ENCODE measurements at places on chromosomes 12 and 14.

- peak; percentile 87 for DNase-seq
Measured at GRCh38 chr12:674272-674781, 11.1 kb upstream of the NINJ2 start.

- DNase-seq = no peak
Measured at GRCh38 chr12:47712171-47712570, 6.3 kb upstream of the RPAP3 start.

GRCh38 chr12:116306506-116306905, 29.0 kb upstream of the MED13L start:
- no peak for DNase-seq

GRCh38 chr12:119082016-119082415, 96.7 kb upstream of the HSPB8 start:
- no peak for DNase-seq

- DNase-seq = no peak
Measured at GRCh38 chr12:50641566-50641965, 122.3 kb upstream of the ATF1 start.

DNA sequence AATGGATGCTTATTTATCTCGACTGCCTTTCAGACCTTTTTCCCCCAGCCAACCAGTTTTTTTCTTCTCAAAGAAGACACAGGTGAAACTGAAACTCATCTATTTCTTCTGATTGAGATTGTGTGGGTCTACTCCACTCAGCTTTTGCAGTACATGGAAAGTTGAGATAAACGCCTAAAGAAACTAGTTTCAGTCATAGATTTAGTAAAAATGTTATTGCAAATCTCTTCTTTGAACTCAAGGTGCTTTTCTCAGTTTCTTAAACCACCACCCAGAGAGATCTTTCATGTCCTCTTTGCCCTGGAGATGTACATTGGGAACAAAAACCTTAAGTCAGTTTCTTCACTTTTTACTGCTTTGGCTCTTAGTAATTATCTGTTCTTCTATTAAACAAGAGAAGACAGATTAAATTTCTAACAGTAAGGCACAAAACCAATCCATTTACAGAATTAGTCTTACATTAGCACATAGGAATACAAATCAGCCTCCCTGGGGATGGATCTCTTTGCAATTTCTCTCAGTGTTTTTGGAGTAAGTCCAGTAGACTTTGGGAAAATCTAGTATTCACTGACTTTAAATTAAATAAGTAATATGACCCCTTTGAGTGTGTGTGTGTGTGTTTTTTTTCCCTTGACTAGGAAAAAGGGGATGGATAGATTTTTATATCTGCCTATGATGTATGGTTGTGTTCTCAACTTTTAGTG, 11.6 kb downstream of the FBXW8 start:
- no peak for DNase-seq

- no peak for DNase-seq
Measured at GRCh38 chr14:69904246-69904645, 25.0 kb downstream of the SMOC1 start.

GRCh38 chr12:63985945-63986344, 141.4 kb downstream of the SRGAP1 start:
- DNase-seq = no peak

DNA sequence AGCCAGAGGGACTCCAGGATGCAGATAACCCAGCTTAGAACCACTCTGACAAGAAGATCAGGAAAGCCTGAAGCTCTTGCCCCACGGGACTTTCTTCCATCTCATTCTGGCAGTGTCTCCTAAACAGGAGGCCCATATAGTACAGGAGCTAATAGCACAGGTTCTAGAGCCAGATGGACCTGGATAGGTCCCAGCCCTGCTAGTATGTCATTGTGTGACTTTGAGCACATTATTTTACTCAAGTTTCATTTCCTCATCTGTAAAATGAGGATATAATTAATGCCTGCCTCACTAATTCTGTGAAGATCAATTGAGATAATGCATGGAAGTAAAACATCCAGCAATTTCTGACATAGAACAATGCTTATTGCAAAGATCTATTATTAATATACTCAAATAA, 66.5 kb upstream of the GZMB start:
- DNase-seq = no peak

DNA sequence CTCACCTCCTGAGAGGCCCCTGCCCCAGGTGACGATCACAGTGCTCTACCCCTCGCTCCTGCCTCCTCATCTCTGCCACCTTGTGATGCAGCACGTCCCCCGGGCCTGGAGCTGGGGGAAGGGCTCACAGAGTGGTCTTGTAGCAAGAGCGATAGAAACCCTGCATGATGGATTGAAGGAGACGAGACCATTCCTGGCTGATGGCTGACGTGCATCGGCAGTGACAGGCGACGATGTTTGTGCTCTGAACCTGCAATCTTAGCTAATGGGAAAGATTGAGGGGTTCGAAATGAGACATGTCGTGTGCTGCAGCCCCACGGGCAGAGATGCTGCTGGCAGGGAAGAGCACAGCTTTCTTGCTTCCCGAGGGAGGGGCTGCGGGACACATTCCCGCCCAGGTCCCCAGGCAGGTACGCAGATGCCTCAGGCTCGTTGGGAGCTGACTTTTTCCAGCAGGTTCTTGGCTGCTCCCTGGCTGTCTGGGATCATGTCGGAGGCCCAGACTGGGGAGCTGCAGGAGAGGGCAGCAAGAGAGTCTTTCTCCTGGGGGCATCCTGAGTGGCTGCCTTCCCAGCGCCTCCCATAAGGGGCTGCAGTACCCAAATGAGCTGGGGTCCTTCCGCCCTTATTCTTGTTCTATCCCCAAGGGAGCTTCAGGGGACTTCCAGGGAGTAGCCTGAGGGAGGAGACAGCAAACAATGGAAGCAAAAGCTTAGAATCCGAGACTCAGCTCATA, 38.7 kb upstream of the GPATCH2L start:
- no peak for DNase-seq

DNA sequence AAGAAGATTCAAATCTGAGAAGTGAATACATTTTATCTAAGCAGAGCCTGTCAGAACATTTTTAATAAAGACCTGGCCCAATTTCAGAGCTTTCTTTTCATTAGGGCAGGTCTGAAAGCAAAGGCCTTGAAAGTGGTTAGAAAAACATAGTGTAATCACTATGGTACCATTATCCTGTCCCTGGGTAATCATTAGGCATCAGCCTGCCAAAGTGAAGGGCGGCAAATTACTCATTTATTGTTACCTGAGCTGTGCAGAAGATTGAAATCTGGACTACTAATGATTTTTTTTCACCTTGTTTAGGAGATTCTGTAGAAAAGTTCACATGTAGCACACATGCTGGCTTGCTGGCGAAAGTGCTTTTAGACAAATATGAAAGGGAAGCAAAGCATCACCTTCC, 92.6 kb upstream of the PRKD1 start:
- no peak for DNase-seq

- no peak for DNase-seq
Measured at GRCh38 chr14:56125772-56126636, 7.8 kb downstream of the PELI2 start.

DNA sequence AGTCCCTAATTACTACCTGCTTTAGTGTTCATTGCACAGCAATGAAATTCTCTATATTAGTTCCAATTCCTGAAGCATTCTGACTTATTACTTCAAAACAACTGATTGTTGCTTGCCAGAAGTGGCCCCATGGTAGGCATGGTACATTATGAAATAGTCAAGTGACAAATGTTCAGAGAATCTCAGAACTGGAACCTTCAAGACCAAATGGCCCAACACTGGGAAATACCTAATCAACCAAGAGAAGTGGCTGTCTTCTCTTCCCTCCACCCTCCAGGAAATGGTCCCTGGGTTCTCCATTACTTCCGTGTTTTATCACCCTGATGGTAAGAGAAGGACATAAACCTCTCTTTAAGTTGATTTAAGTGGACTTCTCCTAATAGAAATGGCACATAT, 49.9 kb downstream of the ITPR2 start:
- no peak for DNase-seq

GRCh38 chr14:94716976-94717375, 52.9 kb downstream of the GSC start:
- no peak for DNase-seq

DNA sequence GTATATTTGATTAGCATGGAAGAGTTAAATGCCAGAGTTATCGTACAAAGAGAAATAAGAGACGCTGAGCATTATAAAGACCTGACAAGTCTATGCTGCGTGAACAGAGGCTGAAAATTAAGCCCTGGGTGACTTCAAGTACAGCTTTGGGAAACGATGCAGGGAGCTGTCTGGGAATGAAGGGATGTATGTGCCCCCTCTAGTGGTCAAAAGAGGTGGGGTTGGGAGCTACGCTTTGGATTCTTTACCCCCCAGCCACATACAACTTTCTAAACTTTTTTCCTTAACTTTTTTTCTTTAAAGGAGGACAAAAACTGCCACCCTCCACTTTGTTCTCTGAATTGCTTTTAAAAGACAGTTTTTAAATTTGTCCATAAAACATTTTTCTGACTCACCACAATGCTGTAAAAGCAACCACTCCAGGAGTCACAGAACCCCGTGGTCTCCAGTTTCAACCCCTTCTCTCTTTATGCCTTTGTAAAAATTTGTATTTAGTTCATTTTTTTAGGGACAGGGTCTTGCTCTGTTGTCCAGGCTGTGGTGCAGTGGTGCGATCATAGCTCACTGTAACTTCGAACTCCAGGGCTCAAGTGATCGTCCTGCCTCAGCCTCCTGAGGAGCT, 59.4 kb downstream of the ZNF664 start:
- DNase-seq = no peak

DNA sequence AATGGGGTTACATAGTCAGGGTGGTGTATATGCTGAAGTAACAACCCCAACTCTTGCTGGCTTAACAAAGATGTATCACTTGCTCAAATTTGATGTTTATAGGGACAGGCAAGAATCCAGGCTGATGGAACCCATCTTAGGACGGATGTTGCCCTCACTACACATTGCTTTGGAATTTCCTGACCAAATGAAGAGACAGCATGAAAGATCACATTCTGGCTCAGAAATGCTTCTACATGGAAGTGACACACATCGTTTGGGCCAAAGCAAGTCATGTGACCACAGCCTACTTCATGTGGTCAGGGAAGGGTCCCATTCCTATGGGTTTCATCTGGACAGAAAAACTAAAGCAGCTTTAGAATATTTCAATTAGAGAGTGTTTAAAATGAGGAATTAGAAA, 345.8 kb downstream of the TMEM132D start:
- no peak for DNase-seq

GRCh38 chr12:50187084-50187900, 20.1 kb upstream of the CERS5 start:
- DNase-seq = no peak

DNA sequence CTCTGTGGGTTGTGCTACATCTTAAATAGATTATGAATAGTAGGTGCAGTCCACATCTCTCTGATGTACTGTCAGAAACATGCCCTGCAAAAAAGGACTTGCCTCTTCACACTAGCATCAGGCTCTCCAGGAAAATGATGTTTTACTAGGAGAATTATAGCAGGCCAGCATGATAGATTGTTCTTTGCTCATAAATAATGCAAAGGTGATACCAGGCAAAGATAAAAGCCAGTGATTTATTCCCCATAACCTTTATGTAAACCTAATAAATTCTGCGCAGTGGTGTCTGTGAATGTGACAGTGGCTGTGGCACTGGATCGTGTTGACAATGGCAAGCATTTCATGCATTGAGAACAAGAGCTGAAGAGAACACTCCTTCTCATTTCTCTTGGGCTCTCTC, 646.5 kb upstream of the SEL1L start:
- no peak for DNase-seq

DNA sequence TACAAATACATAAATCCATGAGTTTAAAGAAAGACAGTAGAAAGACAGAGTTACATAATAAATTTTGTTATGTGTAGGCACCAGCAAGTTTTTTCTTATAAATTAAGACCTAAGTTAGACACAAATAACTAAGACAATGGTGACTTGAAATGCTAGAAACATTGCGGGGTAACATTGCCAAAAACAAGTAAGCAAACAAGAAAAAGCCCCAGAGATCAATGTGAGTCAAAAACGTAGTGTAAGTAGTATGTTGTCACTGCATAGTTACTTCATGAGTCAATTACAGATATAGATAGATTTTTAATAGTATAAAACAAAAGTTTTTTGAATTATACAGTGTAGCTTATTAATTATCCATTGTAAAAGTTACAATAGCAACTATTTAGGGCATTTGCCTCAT, 83.4 kb downstream of the CNTN1 start:
- DNase-seq = no peak

DNA sequence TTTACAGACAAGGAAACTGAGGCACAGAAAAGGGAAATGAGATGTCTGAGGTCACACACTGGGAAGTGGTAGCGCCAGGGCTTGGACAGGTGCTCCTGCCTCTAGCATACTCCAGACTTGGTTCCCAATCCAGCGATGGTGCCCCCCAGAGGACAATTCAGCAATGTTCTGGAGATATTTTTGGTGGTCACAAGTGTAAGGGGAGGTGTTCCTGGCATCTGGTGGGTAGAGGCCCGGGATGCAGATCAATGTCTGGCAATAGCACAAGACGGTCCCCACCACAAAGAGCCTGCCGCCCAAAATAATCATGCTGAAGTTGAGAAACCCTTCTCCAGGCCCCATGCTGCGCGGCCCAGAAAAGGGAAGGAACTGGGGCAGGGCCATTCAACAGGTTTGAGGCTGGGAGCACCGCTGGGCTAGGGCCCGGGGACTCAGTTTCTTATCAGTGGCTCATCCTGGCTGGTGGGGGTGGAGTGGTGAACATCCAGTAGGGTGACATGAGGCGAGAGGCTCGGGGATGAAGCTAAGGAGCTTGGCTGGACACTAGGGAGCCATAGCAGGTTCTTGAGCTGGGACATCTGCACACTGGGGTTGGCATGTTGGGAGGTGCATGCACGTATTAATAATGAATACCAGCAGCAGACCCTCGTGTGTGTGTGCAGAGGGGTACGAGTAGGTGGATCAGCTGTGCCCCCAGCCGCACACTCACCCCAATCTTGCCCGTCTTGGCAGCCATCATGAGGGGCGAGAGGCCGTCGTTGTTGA, 35.1 kb downstream of the TRPV4 start:
- no peak for DNase-seq

GRCh38 chr14:104293231-104293841, 154.9 kb downstream of the KIF26A start:
- DNase-seq = no peak

- no peak for DNase-seq
Measured at GRCh38 chr12:54437243-54437642, 18.2 kb upstream of the ITGA5 start.

- no peak for DNase-seq
Measured at GRCh38 chr12:45613296-45613695, 116.2 kb upstream of the ARID2 start.

- no peak for DNase-seq
Measured at GRCh38 chr12:109702111-109702841, 11.3 kb upstream of the FAM222A start.

- no peak for DNase-seq
Measured at GRCh38 chr14:46368275-46368674, 283.3 kb downstream of the RPL10L start.

GRCh38 chr14:54919330-54919729, 16.7 kb upstream of the GCH1 start:
- DNase-seq = no peak

Data from stimulated activated CD8-positive, alpha-beta memory T cell treated with anti-CD3 and anti-CD28 coated beads, Interleukin-7, amount 100 ng/mL, for 48 hours (primary cell).